ENCODE measurements at places on chromosomes 2 and 18.

DNA sequence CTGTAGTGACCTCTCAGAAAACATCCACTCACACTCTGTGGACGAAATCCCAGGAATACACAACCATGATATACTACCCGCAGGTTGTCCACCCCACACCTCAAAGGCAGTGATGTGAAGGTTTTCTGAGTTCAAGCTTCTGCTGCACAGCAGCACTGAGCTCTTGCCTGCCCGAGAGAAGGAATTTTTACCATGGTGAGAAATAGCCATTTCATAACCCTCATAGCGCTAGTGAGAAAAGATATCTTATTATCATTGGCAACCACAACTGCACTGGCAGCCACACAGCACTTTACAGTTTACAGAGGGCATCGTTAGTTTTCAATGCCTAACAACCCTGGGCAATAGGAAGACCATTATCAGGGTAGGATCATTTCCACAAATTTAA lies 36.9 kb downstream of the NAPG start:
- no peak for DNase-seq

GRCh38 chr2:197079832-197080555 lies 153.5 kb upstream of the PGAP1 start:
- DNase-seq, result no peak

DNA sequence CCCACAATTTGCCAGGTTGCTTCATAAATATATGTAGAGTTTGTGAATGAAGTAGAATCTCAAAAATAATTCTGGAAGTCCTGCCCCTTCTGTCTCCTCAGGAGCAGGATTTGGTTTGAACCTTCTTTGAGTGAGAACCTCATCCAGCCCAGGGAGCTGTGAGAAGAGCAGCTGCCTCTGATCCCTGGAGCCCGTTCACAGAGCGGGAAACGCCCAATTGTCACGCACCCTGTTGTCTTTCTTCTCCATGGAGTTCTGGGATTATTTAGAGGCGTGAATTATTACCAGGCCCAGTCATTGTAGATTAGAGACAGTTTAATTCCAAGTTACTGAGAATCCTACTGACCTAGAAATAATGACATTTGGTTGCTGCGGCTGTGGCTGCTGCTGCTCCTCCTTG lies 66.1 kb downstream of the TPO start:
- DNase-seq, result no peak

- DNase-seq, result no peak
These were observed 79.0 kb downstream of the TTC21B start for GRCh38 chr2:165874445-165875039.

DNA sequence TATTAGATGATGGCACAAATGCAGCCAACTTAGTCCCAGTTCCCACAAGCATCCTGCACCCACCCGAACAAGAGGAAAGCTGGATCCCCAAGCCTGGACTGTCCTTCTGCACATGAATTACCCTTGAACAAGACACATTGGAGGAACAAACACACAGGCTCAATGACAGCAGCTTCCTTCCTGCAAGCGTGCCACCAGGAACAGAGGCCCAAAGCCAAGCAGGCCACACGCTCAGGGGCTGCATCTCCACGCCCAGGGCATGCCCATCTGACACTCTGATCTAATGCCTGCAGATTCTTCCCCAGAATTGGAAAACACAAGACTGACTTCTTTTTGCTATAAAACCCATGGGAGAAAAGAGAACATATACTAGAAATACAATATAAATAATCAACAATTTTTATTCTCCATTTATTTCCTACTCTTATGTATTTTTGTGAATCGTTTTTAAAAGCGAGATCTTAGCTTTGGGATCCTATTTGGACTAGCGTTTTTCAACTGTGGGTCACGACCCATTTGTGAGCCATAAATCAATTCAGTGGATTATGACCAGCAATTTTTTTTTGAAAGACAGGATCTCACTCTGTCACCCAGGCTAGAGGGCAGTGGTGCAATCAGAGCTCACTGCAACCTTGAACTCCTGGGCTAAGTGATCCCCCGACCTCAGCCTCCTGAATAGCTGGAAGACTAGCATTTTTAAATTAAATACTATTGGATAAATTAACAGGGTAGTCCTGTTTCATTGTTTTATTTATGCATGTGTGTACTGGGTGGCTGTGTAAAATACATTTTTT lies 34.4 kb downstream of the PSTPIP2 start:
- DNase-seq, result no peak

Measured in stimulated activated CD8-positive, alpha-beta memory T cell treated with anti-CD3 and anti-CD28 coated beads, Interleukin-7, amount 100 ng/mL, for 1 hour (primary cell).